Fibroblast of skin of left quadriceps (primary cell): ENCODE measurements at places on chromosomes 5 and 9.

GRCh38 chr5:98442448-98442847 lies 331.0 kb upstream of the RGMB start:
- no peak for DNase-seq

DNA sequence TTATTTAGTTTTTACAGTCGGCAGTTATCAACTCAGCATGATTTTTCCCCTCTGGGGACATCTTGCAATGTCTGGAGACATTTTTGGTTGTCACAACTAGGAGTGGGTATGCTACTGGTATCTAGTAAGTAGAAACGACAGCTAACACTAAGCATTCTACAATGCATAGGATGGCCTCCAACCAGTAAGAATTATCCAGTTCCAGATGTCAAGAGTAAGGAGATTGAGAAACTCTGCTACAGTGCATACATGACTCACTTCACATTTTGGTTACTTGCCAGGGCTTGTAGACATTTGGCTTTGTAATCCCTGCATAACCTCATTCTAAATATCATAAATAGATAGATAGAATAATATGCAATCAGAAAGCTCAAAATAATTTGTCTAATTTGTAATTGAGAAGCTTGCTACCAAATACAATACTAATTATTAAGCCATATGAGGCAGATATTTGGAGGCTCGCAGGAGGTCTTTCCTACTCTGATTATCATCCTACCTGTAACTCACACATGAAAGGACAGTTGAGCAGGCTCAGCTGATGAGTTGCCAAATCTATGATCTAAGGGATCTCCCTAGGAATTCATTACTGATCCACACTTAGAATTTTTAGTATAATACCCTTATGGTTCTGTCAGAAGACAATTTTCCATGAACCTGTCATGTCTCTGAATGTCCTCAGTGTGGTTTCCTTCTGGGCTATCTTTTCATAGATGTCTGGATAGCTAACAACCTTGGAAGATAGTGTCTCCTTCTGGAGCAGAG lies 346.9 kb upstream of the TLE4 start:
- peak; percentile 96 for DNase-seq

GRCh38 chr5:11104210-11104609 lies 343.2 kb upstream of the DAP start:
- DNase-seq = no peak

DNA sequence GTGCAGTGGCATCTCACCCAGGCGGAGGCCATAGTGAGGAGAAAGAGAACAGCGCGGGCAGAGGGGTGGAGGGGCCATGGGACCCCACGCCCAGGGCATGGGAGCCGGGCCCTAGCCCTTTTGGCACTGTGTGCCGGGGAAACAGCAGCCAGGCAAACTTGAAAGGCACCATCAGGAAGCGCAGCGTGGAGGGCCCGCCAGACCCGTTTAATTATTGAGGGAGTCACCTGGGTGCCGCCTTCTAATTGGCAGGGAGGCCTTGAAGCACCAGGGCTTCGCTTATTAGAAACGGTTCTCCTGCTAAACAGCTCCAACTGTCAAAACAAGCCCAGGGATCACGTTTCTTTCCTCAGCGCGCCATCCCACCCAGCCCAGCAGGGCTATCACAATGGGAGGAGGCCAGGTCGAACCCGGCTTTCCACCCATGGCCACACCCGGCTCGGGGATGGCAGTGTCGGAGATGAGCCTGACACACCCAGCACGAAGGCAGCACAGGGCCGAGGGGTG lies 104.6 kb upstream of the SARDH start:
- DNase-seq = no peak

DNA sequence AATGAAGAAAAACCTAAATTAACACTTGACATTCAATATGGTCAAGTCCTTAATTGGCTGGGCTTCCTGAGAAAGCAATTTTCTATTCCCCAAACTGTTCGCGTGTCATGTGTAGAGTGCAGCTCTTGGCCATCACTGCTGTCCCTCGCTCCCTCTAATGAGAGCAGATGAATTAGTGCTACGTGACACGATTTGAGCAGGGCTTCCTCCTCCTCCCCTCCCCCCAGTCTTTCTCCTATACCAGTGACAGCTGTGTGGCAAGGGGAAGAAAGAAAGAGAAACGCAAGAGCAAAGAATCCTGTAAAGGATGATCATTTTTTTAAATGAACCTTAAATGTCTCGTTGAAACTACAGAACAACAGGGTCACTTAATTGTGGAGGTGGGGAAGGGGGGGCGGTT lies 159.6 kb downstream of the BNC2 start:
- DNase-seq = no peak

GRCh38 chr9:124450241-124450924 lies at the start of gene ADGRD2:
ADGRD2 (plus strand) TSS chr9:124450451; CDS start chr9:124451667, 1,216 bp downstream.
- no peak for DNase-seq

- peak; percentile 5 for DNase-seq
Observed at GRCh38 chr5:176959051-176959450, 47.5 kb downstream of the UIMC1 start.

DNA sequence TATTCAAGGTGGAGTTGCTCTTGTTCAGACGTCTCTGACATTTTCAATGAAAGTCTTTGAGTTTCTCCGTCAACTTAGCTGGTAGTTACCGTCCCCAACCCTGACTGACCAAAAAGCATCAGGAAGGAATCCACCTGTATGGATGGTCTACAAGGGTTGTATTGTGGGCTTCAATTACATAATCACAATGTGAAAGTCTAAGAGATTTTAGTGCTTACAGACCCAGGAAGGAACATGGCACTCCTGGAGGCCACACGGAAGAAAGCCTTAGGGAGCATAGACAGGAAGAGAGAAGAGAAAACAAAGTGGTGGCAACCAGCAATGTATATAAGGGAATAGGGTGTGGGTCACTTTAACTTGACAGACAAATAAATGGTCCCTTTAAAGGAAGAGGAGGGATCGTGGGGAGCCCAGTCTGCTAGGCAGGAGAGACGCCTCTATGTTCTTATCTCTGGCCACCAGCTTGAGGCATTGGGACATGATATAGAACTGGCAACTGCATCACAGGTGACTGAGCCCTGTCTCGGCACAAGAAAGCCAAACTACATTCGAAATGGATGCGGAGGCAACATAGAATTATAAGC lies 80.4 kb downstream of the ALDH7A1 start:
- no peak for DNase-seq

- DNase-seq = no peak
Observed at GRCh38 chr5:169655353-169655752, 18.3 kb downstream of the DOCK2 start.

DNA sequence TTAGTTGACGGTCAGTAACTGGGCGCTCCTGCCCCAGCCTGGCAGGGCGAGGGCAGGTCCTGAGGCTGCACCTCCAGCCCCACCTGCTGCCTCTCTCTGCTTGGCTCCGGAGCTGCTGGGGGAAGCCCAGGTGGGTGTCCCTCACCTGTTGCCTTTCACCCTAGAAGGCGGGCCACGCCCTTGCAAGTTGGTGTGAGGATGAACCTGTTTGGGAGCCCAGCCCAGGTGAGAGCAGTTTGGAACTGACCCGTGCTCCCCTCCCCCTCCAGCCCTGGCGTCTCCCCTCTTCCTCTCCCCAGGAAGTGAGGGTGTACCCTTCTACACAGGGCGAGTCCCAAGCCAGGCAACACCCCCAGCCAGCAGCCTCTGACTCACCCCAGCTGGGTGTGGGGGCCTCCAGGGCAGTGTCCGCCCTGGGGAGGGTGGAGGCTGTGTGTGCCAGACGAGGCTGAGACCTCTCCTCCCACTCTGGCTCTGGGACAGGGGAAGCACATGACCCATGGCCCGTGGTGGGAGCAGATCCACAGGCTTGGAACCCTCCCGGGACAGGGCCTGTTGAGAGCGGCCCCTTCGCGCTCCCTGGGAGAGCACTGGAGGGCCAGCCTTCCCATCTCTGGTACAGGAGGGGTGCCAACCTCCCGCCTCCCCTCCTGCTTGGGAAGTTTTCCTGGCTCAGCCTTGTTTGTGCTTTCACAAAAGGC lies 10.4 kb downstream of the LRRC8A start:
- peak; percentile 28 for DNase-seq
